IMR-90 (cell line): ENCODE measurements at places on chromosomes 6 and 20. TPM values are rescaled to one million over a fixed set of nuclear protein-coding genes. Genes with fewer than 3 reads are reported as not detected.

DNA sequence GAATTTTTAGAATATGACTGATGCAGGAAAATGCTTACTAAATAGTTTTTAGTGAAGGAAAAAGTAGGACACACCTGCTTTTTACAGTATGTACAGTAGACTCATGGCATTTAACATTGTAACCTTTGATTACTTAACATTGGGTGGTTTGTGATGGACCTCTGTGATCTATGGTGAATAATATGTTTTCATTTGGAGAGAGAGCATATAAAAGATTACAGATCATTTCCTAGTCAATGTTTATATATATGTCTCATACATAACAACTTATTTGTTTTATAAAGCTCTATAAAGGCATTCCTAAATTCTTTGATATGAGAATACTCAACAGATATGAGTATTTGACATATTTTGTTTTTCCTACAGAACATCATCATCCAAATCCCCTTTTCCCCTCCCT is 129.3 kb upstream of the PDE7B start:
- DNase-seq = peak; percentile 45

Gene EEF1A2
- total RNA-seq = 1.3 and 2.2 TPM in 2 replicates

DNA sequence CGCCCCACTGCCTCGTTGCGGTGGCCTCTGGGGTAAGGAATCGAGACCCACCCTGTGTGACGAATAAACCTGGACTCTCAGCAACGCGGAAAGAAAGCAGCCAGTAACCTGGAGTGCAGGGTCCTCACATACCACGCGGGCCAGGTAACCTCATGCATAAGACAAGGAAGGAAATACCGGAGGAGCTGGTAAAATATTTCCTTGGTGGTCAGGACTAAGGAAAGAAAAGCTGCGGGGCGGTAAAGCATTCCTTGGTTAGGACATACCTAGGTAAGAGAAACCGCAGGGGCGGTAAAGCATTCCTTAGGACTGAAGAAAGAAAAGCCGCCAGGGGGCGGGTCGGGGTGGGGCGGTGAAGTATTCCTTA is 80.7 kb downstream of the SYTL3 start:
- DNase-seq = no peak

Gene SALL4
- total RNA-seq = not detected in 2 replicates

- no peak for DNase-seq
Observed at GRCh38 chr6:37761554-37762271, 57.8 kb upstream of the ZFAND3 start.

GRCh38 chr20:62156254-62156556 is 12.6 kb downstream of the SS18L1 start:
- DNase-seq = no peak

Gene CGA
- not detected in 2 replicates for total RNA-seq

DNA sequence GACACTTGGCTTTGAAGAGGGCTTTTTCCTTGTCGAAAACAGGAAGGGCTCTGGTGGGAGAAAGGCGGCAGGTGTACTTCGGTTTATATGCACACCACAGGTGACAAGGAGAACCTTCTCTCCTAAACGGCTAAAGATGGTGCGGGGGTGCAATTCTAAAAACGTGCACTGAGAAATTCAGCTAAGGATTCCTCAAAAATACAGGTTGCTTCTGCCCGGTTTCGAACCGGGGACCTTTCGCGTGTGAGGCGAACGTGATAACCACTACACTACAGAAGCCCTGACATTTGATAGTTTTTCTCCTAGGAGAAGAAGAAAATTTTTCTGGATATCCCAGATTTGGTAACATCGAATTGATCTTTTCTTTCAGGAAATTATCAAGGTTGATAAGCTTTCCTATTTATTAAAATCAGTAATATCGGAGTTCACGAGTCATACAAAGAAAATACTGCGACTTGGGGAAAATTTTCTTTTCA is 32.0 kb downstream of the POM121L2 start:
- DNase-seq = peak; percentile 53

Gene NEDD9
- 16.5 and 16.7 TPM in 2 replicates for total RNA-seq

GRCh38 chr20:63641146-63641791 is 12.0 kb downstream of the STMN3 start:
- no peak for DNase-seq

GRCh38 chr20:4681991-4682401 is 39.7 kb upstream of the PRND start:
- DNase-seq = peak; percentile 68

DNA sequence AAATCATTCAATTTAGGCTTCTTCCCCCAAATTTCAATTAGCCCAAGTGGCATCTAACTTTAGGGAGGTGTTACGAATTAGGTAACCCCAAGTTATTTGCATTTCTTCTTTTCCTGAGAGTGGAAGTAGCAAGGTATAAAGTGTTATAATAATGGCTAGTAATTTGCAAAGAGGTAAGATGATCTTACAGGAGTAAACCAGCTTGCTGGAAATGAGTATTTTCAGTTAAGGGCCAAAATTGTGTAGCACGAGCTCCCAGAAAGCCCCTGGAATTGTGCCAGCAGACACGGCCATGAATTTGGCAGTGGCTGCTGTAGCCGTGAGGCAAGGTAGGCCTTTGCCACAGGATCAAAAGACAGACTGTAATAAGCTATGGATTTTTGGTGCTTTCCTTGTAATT is 38.0 kb downstream of the CITED2 start:
- peak; percentile 41 for DNase-seq

Gene E2F1
- 10.6 and 10.9 TPM in 2 replicates for total RNA-seq

DNA sequence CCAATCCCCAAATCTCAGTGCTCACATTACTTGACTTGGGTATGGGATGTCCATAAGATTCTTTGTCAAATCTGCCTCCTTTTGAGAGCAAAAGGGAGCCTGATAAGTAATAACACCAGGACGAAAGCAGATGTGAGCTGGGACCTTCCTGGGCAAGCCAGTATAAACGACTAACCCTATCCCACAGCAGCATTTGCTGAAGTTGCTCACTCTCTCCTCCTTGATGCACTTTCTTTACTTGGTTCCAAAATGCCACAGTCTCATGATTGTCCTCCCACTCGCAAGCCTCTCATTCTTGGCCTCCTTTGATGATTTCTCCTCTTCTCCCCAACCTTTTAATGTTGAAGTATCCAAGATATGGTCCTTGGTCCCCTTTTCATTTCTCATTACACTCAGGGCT is 44.7 kb upstream of the TAGAP start:
- no peak for DNase-seq

- DNase-seq = no peak
Observed at GRCh38 chr6:153309651-153310050, 178.6 kb upstream of the RGS17 start.

DNA sequence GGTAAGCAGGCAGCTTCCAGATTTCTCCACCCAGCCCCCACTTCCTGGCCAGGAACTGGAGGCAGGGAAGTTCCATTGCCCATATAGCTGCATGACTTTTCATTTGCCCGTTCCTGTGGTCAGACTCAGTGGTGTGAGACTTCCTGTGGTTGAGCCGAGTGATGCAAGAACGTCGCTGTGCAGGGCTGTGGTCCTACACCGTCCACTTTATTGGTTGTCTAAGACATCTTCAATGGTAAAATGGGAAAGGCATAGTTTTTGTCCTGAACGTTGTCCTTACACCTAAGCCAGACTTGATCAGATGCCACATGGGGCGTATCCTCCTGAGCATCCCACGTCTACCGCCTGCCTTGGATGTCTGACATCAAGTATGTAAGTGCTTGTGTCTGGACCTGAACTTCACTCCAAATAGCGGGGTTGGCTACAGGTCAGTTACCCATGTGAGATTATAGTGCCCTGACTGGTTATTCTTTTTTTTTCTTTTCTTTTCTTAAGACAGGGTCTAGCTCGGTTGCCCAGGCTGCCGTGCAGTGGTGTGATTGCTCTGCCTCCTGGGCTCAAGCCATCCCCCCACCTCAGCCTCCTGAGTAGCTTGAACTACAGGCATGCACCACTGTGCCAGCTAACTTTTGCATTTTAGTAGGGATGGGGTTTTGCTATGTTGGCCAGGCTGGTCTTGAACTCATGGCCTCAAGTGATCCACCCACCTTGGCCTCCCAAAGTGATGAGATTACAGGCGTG is 25.9 kb upstream of the GTSF1L start:
- DNase-seq = peak; percentile 90
